Stimulated activated CD8-positive, alpha-beta memory T cell treated with anti-CD3 and anti-CD28 coated beads, Interleukin-15, amount 100 ng/mL, for 48 hours (primary cell): ENCODE measurements at places on chromosomes 11 and 22.

GRCh38 chr11:70305501-70305900 lies 35.0 kb downstream of the PPFIA1 start:
- DNase-seq = no peak

DNA sequence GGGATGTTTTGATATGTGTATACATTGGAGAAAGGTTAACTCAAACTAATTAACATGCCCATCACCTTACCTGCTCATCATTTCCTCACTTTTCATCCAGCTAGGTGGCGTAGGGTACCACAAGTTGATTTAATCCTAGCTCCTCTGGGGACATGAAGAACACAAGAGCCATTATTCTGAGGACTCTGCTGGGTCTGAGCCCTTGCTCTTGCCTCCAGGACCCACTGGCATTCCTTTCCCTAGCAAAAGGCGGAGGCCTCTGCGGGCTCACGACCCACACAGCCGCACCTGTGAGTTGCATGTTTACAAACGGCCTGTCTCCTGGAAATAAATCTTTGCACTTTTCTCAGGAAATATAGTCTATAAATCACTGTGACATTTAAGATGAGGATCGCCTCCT lies 871.9 kb downstream of the TBC1D22A start:
- no peak for DNase-seq

GRCh38 chr22:45235851-45236342 lies 4.8 kb downstream of the KIAA0930 start:
- no peak for DNase-seq

DNA sequence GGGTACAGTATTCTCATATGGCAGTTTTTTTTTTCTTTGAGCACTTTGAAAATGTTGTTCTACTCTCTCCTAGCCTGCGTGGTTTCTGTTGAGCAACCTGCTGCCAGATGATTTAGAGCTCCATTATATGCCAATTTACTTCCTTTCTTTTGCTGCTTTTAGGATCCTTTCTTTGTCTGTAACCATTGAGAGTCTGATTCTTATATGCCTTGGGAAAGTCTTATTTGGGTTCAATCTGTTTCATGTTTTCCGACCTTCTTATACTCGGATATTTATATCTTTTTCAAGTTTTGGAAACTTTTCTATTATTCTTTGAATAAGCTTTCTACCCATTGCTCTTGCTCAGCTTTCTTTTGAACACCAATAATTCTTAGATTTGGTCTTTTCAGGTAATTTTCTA lies 138.1 kb upstream of the RAG2 start:
- no peak for DNase-seq

GRCh38 chr11:126862664-126863243 lies 137.8 kb downstream of the KIRREL3 start:
- DNase-seq = no peak

DNA sequence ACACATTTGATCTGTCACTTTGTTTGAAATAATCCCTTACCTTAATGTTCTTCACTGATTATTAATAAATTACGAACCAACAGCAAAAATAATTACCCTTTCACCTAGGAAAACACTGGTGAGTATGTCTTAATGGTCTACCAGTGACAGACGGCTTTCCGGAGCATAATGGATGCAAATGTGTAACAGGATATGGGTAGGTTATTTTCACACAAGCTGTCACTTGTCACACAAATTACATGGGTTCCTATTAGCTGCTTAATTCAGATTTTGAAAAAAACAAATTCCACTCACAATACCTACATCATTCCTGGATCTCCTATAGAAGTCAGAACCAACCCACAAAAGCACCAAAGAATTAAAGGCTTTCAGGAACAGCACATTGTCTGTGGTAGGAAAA lies 127.9 kb downstream of the WT1 start:
- no peak for DNase-seq

DNA sequence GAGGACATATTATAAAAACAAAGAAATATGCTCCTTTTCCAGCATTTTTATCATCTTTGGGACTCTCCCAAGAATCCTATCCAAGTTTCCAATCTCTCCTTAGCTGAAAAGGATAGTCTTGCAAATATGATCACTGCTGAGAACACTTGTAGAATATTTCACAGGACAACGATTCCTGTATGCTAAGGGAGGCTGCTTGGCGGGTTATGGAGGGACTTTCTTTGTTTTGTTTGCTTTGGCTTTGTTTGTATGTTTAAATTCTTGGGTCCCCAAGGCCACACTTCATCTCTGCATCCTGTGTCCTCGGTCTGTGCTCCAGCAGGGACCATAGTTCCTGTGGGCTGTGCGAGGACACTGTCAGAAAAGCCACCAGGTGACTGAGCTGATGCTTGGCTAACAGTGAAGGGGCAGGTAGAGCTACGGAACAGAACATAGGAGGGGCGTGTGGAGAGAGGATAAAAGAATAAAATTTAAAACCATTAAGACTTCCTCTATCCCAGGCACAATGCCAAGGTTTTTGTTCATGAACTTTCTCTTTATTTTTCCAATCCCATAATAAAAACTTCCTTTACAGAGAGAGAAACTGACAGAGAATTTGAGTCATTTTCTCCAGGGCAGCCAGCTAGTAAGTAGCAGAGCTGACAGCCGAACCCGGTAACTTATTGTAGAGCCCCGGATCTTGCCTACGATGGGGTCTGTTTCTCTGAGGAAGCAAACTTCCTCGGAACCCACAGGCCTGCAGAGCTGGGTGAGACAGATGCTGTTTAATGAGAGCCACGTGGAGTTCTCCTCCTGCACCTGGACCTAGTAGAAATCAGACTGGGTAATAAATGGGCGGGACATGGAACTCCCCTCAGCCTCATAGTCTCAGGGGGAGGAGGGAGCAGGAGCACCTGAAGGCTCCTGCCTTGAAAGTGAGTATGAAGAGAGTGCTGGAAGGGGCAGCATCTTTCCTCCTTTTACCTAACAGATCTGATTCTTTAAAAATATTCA lies at the start of gene IZUMO1R:
IZUMO1R (plus strand) TSS at position 615 of the 993 bp plus-strand sequence. CDS start 1,057 bp downstream, outside the sequence.
- DNase-seq = no peak
